PC-3 (cell line): ENCODE measurements at places on chromosomes 6 and 20. TPM values are rescaled to one million over a fixed set of nuclear protein-coding genes. Genes with fewer than 3 reads are reported as not detected.

The RIPPLY2 gene
- not detected in 2 replicates for total RNA-seq

The IBTK gene
- 17.2 and 20.0 TPM in 2 replicates for total RNA-seq

The CDH26 gene
- total RNA-seq, result 1.2 and 1.4 TPM in 2 replicates

The HMGCLL1 gene
- total RNA-seq, result not detected in 2 replicates

The LRRC73 gene
- total RNA-seq, result 0.22 and 0.75 TPM in 2 replicates
